ENCODE measurements at places on chromosomes 5 and 9.
A peak's percentile ranks its signal among the peaks of the same experiment; 100 is the strongest.

DNA sequence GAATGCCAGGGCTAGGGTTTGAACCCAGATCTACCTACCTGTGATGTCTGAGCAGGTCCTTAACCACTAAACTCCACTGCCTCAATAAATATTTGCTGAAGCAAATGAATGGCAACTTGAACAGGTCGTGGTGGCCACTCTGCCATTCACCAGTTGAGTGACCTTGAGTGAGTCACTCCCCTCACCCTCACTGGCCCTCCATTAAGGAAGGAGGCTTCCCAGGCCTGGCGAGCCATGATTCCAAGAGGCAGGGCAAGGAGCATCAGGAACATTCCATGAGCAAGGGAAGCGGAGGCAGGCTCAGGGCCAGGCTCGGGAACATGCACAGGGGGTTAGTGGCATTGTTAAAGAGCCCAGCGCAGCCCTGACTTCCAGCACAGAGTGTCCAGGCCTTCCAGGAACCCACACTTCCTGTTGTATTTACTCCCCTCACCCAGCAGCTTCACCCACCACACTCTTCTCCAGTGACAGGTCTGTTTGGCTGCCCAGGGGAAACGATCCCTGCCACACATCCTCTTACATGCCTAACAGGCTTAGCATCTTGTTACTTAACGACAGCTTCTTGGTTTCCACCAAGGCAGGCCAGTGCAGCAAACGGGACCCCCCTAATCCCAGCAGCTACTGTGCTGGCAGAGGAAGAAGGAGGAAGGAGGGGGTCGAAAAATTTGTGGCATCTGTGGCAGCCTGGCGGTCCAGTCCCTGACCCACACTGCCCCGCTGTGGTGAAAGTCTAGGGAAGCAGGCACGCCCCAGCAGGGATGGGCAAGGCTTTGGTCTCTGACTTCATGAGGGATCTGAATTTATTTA lies 43.7 kb upstream of the TTC1 start:
- DNase-seq: peak; percentile 57

DNA sequence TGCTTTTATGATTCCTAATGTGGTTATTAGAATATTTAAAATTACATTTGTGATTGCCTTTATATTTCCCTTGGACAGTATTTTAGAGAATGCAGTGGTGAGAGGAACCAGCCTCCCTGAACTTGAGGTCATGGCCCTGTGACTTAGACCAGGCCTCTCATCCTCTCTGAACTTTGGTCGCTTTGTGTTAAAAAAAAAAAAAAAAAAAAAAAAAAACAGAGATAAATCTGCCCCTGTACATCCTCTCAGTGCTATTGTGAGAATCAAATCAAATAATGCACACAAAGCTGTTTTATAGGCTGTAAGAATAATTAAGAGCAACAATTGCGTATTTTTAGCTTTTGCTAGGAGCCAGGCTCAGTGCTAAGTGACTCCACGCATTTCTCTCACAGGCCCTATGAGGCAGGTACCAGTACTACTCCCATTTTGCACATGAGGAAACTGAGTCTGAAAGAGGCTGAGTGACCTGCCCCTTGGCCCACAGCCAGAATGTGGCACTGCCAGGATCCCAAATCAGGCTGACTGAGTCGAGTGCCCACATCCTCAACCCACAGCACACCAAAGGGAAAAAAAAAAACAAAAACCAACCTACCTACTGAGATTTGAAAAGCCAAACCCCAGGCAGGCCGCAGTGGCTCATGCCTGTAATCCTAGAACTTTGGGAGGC lies 110.3 kb upstream of the LARP1 start:
- no peak for DNase-seq

GRCh38 chr9:128903871-128904620 lies 16.7 kb upstream of the PHYHD1 start:
- DNase-seq: no peak

GRCh38 chr5:125140855-125141254 lies 394.4 kb upstream of the ZNF608 start:
- no peak for DNase-seq

- DNase-seq: no peak
Measured at GRCh38 chr9:4084435-4084818, 215.4 kb downstream of the GLIS3 start.

DNA sequence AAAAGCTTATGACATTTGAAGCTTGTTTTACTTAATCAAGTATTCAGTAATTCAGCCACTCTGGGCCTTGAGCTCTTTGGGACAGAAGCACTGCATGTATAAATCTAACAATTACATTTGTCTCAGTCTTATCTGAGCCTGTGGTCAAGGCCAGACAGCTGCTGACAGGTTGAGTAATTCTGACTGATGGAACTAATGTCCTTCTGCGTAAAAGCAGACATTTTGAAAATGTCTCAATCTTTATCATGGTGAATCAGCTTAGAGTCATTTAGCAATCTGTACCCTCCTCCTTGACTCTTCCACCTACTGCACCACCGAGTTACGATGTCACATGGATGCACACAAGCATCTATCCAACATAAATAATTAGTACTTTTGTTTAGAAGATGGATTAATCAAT lies 400.0 kb downstream of the ARRDC3 start:
- DNase-seq: no peak

GRCh38 chr9:115469841-115470240 lies 351.9 kb upstream of the TNC start:
- no peak for DNase-seq

DNA sequence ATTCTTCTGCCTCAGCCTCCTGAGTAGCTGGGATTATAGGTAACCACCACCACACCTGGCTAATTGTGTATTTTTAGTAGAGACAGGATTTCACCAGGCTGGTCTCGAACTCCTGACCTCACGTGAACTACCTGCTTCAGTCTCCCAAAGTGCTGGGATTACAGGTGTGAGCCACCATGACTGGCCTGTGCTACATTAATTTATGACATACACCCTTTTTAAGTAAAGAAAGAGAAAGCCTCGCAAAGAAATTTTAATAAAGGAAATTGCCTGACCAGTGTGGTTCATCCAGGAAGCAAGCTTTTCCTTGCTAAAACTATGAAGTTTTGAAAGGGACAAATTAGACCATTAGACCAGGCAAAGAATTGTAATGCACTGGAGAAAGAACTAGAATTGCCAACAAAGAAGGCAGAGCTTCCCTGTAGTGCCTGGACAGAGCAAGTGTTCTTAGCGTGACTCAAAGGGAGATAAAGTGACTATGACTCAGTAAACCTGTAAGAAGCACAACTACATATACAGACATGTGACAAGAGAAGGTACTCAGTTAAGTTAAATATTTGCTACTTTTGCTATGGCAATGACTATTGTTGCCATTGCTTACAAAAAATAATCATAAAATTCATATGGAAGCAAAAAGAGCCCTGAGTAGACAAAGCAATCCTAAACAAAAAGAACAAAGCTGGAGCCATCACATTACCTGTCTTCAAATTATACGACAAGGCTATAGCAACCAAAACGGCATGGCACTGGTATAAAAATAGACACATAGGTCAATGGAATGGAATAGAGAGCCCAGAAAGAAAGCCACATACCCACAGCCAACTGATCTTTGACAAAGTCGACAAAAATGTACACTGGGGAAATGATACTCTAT lies 54.6 kb downstream of the FYB1 start:
- no peak for DNase-seq

GRCh38 chr9:93447655-93448054 lies 3.8 kb upstream of the FAM120A start:
- DNase-seq: no peak

DNA sequence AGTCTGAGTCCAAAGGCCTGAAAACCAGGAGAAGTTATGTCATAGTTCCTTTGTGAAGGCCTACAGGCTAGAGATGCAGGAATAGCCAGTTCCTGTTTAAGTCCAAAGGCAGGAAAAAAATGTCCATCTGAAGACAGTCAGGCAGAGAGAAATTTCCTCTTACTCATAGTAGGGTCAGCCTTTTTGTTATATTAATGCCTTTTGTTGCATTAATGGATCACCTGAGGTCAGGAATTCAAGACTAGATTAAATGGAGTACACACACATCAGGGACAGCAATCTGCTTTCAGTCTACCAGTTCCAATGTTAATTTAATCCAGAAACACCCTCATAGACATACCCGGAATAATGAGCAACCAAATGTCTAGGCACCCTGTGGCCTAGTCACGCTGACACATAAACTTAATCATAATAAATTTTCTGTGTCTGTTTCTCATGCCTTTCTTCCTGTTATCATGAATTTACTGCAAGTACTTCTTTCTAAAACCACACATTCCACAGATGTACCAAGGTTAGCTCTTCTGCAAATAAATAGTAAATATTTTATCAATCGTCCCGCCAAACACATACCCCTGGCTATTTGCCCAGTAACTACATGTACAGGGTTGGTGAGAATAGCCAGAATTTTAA lies 703.9 kb downstream of the EFNA5 start:
- DNase-seq: no peak

DNA sequence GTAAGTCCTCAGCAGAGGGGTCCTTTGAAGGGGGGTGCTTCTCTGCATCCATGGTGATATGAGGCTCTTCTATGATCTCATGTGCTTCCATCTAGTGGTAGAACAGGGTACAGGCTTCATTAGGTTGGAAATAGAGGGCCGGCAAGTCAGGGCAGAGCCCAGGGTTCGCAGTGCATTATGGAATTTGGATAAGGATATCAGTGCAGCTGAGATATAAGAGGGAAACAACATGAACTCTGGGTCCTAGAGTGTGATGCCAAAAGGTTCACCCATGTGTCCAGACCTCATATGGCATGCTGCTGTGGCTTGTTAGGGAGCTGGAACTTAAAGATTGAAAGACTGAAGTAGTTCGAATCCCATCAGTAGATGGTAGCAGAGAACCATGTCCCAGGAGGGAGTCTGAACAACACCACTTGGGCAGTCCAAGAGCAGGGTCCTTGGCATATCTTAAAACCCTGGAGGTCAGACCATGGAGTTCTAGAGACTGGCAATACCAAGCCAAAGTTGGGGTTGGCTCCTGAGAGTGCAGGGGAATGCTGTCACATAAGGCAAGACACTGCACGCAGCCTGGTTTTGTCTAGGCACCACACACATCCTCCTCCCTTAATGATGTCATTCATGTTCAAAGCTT lies 2.3 kb downstream of the FAM221B start:
- DNase-seq: no peak

DNA sequence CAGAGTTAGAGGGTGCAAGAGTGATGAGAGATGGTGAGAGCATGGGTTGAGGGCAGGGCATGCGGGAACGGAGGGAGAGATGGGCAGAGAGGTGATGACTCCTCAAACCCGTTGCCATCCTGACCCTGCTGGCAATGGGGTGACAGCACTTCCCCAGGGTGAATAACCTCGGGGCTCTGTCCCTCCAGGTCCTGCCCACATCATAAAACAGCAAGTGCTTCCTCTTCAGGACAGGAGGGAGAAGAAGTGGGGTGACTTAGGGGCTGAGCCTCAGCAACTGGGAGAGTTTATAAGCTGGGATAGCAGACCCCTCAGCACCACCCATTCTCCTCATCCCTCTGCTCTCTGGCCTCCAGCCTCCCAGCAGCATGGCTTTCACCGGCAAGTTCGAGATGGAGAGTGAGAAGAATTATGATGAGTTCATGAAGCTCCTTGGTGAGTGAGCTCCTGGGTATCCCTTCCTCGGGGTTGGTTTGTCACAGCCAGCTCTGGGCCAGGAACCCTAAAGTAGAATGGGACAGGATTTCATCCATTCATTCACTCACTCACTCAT lies at the start of gene FABP6:
TSS of gene FABP6 (plus strand) at position 317 of the 553 bp plus-strand sequence. CDS start at position 369, 52 bp downstream.
- no peak for DNase-seq

DNA sequence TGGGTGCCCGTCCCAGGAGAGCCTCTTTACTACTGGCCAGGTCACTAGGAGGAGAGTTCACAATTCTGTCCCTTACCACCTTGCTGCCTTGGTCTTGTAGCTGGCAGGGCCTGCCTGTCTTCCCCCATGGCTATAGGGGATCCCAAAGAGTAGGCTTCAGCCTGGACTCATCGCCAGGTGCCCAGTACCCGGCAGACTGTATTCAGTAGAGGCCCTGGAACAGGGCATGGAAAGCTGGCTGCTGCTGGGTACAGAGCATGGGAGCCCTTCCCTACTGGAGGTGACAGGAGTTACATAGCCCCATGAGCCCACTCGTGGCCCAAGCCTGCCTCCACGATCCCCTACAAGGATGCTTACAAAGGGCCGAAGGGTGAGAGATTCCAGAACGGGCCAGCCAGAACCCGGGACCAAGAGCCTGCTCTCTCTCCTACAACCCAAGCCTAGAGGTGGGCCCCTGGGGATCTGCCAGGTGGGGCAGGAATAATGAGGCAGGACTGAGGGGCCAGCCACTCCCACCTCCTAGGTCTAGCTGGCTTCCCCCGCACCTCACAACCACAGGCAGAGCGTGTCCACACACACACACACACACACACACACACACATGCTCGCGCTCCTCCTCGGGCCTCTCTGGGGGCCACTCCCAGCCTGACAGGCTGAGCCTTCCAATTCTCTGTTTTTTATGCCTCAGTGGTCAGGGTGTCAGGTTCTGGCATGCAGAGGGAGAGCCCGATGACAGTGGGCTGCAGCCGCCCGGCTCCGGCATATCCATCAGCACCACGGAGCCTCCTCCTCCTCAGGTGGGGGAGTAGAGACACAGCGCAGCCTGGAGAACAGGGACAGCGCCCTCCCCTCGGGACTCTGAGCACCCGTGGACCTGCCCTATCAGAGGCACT lies 186.0 kb downstream of the PAX5 start:
- DNase-seq: no peak

DNA sequence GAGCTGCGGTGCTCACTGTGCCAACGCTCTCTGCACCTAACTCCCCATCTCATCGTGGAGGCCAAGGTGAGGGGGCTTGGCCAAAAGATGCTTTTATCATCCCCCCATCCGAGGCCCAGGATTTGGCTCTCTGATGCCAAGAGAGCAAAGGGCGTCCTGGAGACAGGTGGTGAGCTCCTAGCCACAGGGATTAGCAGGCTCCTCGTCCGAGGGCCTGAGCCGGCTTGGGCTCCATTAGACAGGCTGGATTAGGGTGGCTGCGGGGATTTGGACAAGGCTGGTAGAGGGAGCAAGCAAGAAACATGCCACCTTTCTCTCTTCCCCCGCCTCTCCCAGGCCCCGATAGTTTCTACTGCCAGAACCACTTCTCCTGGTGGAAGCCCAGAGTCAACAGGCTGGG lies 1.0 kb upstream of the GRM6 start:
- DNase-seq: no peak

DNA sequence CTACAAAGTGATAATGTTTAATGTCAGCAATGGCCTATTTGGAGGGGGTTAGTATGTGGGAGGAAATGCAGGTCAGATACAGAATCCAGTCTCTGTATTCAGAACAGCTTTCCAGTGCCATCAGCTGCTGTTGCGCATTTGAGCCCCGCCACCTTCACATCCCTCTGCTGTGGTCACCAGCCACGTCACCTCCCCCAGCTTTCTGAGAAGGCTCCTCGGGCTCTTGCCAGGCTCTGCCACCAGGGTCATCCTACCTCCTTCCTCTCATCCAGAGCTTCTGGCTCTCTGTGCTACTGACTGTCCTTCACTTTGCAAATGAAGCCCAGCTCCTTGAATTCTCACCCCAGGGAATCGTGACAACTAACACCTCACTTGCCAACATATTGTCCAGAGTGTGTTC lies 138.8 kb downstream of the PIK3R1 start:
- no peak for DNase-seq

GRCh38 chr9:101028346-101029314 lies at the start of gene PLPPR1:
Gene PLPPR1 (plus strand): TSS chr9:101028727.
- DNase-seq: peak; percentile 72

- no peak for DNase-seq
Measured at GRCh38 chr5:171961117-171961516, 45.3 kb downstream of the FBXW11 start.

GRCh38 chr5:142944140-142944539 lies 174.0 kb downstream of the ARHGAP26 start:
- DNase-seq: no peak
